ENCODE measurements at places on chromosomes 2 and 18.

GRCh38 chr2:74877781-74878433 is 44.0 kb downstream of the HK2 start:
- DNase-seq, result no peak

DNA sequence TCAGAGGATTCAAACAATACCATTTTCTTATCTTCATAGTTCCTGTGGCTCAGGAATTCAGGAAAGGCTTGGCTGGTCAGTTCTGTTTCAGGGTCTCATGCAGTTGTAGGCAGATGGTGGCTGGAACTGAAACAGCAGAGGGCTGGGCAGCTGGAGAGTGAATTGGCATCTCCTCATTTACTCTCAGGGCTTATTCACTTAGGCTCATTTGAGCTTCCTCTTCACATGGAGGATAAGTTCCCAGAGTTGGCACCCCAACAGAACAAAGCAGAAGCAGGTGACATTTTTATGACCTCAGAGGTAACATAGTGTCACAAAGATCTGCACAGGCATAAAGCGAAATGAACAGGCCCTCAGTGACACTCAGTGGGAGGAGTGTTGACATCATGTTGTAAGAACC is 66.1 kb downstream of the RBBP8 start:
- DNase-seq, result no peak

DNA sequence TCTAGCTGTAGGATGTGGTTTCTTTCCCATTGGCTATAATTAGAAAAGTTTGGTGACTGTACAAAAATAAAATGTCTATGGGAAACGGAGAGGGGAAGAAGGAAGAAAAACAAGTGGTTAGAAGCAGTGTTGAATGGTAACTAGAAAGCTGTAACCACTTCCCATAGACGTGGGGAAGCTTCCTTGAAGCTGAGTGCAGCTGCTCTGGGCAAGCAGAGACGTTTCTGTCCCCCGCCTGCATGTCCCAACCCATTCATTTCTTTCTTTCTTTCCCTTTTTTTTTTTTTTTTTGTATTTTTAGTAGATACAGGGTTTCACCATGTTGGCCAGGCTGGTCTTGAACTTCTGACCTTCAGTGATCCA is 367.8 kb upstream of the HS6ST1 start:
- no peak for DNase-seq

- no peak for DNase-seq
Observed at GRCh38 chr2:113962692-113963480, 73.0 kb downstream of the ACTR3 start.

- no peak for DNase-seq
Observed at GRCh38 chr2:19898592-19899329, 3.0 kb downstream of the TTC32 start.

DNA sequence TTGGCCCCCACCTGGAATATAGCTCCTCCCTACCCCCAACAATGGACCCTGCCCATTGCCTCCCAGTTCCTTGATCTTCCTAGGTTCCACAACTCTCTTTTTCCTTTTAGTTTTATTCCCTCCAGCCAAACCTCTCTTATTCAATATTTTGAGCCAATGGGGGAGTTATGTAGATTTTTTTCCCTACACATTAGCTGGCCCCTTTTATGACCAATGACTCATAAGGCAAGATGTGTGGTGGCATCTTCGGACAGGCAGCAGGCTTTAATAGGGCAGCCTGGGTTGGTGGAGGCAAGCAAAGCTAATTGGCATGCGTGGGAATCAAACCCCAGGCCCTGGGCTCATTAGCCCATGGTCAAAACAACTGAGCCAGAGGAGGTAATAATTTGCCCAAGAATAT is 9.2 kb downstream of the GRP start:
- DNase-seq, result no peak

DNA sequence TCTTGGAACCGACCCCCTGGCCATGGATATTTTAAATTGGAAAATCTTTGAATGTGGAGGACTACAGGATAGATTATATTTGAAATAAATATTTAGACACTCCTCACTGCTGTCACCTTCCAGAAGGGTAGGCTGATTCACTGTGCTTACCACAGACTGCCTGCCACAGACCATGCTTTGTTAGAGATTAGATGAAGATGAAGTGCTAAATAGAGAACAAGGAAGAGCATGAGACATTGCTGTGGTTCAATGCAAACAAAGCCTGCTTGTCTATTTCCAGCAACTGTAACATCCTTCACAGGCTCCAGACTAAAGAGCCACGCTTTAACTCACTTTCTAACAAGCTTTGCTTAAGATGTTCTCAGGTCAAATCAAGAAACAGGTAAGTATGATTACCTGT is 81.0 kb upstream of the TMEM17 start:
- DNase-seq, result no peak

DNA sequence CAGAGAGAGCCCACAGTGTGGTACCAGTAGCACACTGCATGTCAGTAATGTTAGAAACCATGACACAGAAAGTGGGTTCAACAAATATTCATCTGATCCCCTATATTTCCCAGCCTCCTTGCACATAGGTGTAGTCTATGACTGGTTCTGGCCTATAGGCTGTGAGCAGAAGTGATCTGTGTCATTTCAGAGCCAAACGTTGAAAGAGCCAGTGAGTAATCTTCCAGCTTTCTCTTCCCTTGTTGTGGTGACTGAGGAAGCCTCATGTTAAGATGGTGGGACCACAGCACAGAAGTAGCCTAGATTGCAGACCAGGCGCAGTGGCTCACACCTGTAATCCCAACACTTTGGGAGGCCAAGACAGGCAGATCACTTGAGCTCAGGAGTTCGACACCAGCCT is 4.1 kb downstream of the TMEM237 start:
- no peak for DNase-seq

DNA sequence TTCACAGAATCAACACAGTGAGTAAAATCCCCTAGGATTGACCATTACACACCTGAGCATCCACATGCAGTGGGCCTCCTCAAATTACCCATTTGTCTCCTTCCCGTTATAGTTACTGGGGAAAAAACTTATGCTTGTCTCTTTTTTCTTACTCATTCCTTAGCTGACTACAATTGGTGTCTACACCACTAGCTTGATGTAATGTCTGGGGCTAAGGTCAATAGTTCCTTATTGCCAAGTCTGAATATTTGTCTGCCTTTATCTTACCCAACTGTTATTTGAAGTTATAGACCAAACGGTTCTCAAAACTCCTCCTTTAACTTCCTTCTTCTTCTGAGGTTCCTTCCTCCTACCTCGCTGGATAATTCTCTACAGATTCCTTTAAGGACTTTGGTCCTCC is 41.9 kb upstream of the TMEM17 start:
- DNase-seq, result no peak

DNA sequence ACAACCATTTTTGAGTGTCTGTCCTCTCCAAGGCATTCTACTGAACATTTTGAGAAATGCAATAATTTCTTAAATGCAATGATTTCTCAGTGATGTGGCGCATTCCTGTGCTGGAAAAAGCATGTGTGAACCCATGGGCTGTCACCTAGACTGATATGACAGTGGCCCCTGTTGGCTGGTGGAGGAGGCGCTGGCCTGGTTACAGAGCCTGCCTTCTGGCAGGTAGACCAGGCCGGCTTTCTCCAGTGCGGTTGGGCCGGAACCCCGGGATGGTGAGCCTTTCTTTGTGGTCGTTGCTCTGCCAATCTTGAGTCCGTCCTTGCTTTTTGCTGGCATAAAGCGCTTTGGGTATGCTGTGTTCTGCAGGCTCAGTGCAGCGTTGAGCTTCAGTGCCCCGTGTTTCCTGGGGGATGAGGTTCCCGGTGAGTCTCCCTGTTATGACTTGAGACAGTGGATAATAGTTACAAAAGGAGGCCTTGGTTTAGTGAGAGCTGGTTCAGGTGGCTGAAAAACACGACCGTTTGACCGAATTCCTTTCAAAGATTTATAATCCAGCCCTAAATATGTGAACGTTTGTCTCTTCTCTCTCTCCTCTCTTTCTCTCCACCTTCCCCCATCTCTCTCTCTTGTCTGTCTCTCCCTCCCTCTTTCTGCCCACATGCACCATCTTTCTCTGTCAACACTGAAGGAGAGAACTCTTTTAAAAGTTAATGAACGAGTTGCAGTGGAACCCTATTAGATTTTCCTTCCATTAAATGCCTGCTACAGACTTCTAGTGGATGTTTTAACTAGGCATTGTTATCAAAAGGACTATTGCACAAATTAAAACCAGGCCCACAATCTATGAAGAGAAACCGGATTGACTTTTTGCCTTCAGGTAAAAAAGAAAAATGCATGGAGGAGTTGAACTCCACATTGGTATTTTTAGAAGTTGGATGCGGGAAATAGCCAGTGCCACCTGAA is 34.0 kb downstream of the TSHZ1 start:
- DNase-seq, result no peak

DNA sequence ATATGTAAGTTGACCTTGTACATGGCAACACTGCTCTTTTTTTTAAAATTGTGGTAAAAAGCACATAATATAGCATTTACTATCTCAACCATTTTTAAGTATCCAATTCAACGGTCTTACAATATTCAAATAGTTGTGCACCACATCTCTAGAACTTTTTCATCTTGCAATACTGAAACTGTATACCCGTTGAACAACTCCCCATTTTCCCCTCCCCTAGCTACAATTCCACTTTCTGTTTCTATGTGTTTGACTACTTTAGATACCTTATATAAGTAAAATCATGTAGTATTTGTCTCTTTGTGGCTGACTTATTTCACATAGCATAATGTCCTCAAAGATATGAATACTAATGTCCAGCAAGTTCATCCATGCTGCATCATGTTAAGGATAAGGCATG is 452.1 kb downstream of the TXNL1 start:
- DNase-seq, result no peak

GRCh38 chr18:44942073-44942472 is 261.4 kb downstream of the SETBP1 start:
- DNase-seq, result no peak

Measured in retina (tissue), 1 donor.